Left ventricle myocardium inferior (tissue), 1 donor: ENCODE measurements at places on chromosomes 3 and 15. TPM values are rescaled to one million over a fixed set of nuclear protein-coding genes. Genes with fewer than 3 reads are reported as not detected.

ELL3 gene
- total RNA-seq: 0.82 TPM

GRCh38 chr3:58529516-58530353 is 7.3 kb downstream of the ACOX2 start:
- no peak for DNase-seq

DNA sequence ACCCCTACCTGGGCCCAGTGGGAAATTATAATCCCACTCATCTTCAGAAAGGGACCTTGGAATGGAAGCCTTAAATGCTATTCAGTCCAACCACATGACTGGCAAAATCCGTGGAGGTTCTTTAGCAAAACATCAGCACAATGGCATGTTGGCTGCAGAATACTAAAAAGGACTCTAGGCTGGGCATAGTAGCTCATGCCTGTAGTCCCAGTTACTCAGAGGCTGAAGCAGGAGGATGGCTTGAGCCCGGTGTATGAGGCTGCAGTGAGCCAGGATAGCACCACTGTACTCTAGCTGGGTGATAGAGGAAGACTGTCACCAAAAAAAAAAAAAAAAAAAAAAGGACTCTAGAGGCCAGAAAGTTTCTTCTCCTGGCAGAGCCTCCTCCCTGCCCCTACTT is 60.6 kb upstream of the RYK start:
- no peak for DNase-seq

- no peak for DNase-seq
Observed at GRCh38 chr3:185306847-185307246, 53.0 kb upstream of the EHHADH start.

THRB gene
- 32.8 TPM for total RNA-seq

GRCh38 chr3:15905041-15905440 is 107.3 kb upstream of the ANKRD28 start:
- no peak for DNase-seq

ECE2 gene
- total RNA-seq: not detected

GRCh38 chr15:48936666-48937065 is 27.1 kb downstream of the SHC4 start:
- DNase-seq: no peak

- no peak for DNase-seq
Observed at GRCh38 chr3:187839422-187839821, 94.2 kb upstream of the BCL6 start.

GRCh38 chr15:58434334-58434875 is 2.6 kb downstream of the LIPC start:
- DNase-seq: no peak

- DNase-seq: no peak
Observed at GRCh38 chr15:94230431-94230882, 904 bp upstream of the MCTP2 start.

DNA sequence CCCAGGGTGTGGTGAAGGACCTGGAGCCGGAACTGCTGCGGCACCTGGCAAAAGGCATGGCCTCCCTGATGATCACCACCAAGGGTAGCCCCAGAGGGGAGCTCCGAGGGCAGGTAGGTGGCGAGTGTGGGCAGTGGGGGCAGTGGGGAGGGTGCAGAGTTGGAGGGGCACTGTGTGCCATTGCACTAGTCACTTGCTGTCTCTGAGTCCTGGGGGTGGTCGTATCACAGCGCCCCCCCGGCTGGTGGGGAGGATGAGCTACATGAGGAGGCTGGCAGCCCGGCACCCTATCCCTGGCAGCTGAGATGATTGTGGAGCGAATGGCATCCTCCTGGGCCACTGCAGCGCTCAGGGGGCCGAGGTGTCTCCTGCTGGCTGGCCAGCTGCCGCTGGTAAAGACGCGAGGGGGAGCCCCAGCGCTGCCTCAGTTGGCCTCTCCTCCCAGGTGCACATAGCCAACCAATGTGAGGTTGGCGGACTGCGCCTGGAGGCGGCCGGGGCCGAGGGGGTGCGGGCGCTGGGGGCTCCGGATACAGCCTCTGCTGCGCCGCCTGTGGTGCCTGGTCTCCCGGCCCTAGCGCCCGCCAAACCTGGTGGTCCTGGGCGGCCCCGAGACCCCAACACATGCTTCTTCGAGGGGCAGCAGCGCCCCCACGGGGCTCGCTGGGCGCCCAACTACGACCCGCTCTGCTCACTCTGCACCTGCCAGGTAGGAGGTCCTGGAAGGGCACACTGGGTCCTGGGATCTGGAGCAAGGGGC is 6.4 kb downstream of the CHRD start:
- DNase-seq: no peak

DNA sequence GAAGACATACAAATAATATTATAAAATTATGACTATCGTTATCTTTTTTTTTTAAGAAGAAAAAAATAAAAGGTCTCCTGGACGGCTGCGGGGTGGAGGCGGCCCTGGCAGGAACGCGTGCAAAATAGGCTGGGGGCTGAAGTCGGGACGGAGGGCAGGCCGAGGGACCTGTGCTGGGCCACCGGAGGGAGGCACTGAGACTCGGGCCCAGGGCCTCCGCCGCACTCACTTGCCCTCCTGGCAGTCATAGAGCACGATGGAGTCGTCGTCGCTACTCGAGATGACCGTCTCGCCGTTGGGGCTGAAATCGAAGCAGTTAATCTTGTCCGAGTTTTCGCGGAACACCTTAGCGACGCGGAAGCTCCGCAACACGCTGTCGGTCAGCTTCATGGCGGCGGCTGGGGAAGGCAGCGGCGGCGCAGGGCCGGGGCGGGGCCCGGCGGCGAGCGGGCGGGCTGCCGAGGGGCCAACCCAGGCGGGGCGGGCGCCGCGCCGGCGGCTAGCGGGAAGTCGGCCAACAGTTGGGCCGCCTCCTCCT is 408 bp downstream of the WDR82 start:
- DNase-seq: no peak

SMCO1 gene
- 73.0 TPM for total RNA-seq

GRCh38 chr3:23106666-23107065 is 96.5 kb upstream of the UBE2E2 start:
- DNase-seq: no peak

PAQR5 gene
- 0.63 TPM for total RNA-seq

- DNase-seq: peak; percentile 58
Observed at GRCh38 chr3:186107215-186108105, 1.4 kb downstream of the ETV5 start.

DNA sequence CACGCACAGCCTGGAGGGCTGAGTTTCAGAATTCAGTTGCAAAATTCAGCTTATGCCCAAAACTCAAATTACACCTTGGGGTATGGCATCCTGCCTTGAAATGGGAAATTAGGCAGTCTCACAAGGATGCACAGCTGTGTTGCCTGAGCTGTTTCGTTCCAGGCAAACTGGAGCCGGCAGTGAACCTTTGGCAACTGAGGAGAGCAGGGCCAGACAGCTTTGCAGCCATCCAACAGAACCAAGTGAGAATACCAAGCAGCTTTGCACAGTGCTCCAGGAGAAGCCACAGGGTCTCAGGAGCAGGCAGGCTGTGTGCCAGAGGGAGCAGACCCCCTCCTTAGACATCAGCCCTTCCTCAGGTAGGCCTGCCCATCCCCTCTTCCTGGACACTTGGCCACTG is 32.5 kb upstream of the BFSP2 start:
- DNase-seq: no peak
